Activated T-cell treated with anti-CD3 and anti-CD28 coated beads for 1 hour (primary cell): ENCODE measurements at places on chromosomes 7 and 10.

DNA sequence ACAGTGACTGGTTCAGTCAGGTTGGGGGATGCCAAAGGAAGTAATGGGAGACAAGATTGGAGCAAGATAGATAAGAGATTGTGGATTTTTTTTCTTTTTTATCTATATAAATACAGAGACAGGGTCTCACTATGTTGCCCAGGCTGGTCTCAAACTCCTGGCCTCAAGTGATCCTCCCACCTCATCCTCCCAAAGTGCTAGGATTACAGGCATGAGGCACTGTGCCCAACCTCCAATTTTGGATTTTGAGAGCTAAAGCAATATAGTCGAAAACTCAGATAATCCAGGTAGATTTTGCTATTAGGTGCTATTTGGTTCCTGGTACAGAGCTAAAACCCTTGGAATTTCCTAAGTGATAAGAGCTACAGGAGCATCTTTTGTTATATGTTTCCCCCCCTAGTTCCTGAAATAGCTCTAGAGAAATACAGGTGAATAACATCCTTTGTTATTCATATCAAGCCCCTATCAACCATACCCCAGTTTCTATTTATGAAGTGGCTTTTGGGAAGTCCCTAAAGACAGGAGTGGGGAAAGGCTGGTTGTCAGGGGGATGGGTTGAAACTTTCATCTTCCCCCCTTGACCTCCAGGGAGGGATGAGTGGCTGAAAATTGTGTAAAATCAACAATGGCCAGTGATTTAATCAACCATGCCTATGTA lies 151.2 kb downstream of the CFTR start:
- no peak for DNase-seq

- no peak for DNase-seq
Measured at GRCh38 chr10:1089017-1089689, 33.0 kb downstream of the WDR37 start.

DNA sequence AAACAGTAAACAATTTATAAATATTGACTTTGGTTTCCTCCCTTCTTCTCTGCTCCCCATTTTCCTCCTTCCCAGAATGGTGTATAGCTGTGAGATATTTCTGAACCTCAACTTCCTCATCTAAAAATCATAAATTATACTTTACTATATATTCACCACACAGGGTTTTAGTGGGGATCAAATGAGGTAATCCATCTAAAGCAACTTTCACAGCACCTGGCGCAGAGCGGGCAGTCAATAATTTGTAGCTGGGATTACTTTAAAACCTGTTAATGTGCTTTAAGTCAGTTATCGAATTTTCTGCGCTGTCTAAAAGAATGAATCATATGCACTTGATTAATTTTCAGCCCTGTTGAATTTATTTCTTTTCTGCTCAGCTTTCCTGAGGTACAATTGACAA lies 172.7 kb downstream of the PTEN start:
- no peak for DNase-seq

DNA sequence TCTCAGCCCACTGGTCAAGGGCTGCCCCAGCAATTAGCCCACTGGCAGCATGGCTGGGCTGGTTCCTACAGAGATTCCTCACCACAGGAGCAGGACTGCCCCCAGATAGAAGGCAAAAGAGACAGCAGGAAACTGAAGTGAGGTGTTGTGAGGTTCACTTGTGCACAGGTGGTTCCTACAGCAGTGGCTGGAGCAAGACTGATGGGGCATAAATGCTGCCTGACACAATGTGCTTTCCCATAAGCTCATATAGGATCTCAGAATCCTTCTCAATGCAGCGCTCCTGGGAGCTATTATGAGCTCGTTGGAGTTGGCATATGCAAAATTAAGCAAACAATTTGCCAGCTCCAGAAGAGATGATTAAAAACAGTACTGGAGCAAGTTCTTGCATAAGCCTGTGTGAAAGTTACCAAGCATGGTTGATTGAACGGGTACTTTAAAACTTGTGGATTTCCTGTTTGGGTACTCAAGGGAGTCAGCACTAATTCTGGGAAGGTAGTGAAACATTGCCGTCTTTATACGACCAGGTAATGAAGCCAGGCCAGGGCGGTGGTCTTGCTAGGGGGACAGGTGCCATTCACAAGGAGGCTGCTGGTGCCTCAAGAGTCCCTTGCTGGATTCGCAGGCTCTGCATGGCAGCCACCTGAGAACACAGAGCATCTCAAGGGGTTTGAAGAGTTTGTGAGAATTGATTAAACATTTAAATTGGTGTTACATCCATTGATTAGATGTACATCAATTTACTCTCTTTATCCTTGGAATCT lies 20.3 kb upstream of the PRKCQ start:
- DNase-seq, result no peak

DNA sequence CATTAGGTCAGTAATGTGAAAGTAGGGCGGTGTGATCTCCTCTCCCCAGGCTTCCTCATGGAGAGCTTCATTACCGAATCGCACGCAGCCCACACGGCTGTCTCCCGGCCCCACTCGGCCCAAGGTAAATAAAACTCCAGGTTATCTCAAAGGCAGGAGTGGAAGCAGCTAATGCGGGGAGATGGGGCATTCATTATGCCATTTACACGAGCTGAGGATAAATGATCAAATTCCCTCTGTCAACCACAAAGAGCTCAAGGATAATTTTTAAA lies 93.5 kb downstream of the ADARB2 start:
- DNase-seq, result no peak

GRCh38 chr10:4337563-4337962 lies 488.4 kb upstream of the AKR1E2 start:
- no peak for DNase-seq

DNA sequence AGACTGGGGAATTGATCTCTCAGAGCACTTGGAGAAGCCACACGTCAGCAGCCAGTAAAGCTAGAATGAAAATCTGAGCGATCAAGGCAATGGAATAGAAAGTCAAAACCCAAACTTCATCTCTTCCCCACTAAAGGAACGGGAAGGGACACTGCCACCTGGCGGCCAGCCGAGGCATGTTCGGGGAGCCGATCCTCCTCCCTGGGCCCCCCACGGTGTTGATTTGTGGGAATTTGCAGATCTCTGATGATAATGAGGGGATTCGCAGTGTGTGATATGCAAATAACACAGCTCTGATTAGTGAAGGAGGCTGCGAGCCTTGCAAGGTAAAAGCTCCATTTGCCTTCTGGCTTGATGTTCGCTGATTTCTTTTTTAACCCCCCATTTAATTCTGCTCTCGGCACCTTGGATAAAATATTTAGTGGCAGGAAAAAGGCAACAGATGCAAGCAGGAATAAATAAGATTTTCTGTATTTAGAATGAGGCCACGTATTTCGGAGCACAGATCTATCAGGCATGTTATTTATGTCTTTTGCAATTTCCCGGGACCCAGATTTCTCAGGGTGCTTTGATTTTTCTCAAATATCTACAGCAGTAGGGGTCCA lies 258.6 kb downstream of the PAXIP1 start:
- no peak for DNase-seq
